Smooth muscle cell of the brain vasculature (primary cell): ENCODE measurements at places on chromosomes 5 and 9.
A peak's percentile ranks its signal among the peaks of the same experiment; 100 is the strongest.

DNA sequence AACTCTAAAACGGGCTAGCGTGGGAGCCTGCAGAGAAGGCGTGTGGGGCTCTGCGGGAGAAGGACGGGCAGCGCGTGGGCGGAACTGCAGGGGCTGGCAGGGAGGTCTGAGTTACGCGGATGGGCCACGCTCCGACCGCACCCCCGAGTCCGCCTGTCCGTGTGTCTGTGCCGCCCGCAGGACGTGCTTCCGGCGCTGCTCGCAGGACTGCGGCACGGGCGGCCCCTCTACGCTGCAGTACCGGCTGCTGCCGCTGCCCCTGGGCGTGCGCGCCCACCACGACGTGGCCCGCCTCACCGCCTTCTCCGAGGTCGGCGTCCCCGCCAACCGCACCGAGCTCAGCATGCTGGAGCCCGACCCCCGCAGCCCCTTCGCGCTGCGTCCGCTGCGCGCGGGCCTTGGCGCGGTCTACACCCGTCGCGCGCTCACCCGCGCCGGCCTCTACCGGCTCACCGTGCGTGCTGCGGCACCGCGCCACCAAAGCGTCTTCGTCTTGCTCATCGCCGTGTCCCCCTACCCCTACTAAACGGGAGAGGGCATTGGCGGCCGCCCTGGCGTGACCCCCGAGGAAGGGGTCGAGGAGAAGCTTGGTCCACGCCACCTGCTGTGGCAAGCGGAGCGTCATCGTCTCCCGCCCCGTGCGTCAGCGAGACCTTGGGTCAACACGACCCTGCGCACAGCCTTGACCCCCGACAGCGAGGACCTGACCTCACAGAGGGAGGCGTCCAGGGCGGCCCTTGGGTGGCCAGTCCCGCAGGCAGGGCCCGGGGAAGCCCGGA lies 11.4 kb upstream of the ASS1 start:
- DNase-seq: no peak

- DNase-seq: peak; percentile 23
Observed at GRCh38 chr9:101601904-101602765, 7.4 kb upstream of the PPP3R2 start.

DNA sequence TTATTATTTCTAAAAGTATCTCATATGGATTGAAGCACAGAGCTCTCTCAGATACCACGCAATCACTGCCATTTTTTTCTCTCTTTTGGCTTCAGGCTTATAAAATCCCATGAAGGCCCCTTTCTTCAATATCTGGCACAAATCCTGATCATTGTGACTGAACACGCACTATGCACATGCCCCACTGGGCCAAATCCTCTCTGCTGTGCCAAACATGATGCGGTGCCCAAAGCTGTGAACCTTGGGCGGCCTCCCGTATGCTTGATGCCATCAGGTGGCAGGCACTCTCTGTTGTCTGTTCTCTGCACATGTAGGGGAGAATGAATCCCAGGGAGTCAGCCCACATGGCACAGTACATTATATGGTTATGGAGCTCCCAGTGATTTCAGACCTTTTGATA lies 375.0 kb upstream of the RGMB start:
- no peak for DNase-seq

- DNase-seq: no peak
Observed at GRCh38 chr9:105047742-105048041, 119.7 kb upstream of the ABCA1 start.

DNA sequence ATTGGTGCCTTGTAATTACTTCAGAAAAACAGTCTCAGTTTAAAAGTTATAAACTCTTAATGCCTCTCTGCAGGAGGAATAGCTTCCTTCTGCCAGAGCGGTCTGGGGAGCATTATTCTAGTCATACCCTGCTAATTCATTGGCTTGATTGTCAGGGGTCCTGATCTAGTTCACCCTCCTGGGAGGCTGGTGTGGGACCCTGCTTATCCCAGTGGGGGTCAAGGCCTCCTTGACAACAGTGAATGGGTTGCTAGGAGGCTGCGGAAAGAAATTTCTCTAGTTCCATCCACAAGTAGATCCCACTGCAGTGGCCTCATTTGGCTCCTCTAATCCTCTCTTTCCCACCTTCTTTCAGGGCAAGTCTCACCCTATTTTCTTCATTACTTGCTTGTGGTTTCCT lies 105.7 kb downstream of the TMC1 start:
- DNase-seq: no peak

- peak; percentile 73 for DNase-seq
Observed at GRCh38 chr5:154087260-154087659, 48.5 kb downstream of the MFAP3 start.

DNA sequence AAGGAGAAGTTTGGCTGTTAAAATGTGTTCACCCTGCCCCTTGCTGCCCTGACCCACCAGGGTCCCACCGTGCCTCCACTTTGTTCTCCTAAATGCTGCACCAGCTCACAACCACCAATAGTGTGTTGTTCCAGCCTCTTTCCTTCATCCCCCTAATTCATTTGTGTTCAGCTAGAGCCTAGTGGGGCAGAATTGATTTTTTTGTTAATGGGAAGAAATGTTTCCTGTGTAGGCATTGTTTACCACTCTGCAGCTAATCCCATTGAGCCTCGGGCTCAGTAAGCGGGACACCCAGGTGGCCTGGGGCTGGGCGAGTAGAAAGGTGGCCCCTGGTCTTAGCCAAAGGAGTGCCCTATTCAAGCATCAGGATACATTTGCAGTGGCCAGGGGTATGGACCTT lies 127.6 kb downstream of the MVB12B start:
- no peak for DNase-seq

GRCh38 chr5:16931334-16932110 lies 4.6 kb downstream of the MYO10 start:
- no peak for DNase-seq

DNA sequence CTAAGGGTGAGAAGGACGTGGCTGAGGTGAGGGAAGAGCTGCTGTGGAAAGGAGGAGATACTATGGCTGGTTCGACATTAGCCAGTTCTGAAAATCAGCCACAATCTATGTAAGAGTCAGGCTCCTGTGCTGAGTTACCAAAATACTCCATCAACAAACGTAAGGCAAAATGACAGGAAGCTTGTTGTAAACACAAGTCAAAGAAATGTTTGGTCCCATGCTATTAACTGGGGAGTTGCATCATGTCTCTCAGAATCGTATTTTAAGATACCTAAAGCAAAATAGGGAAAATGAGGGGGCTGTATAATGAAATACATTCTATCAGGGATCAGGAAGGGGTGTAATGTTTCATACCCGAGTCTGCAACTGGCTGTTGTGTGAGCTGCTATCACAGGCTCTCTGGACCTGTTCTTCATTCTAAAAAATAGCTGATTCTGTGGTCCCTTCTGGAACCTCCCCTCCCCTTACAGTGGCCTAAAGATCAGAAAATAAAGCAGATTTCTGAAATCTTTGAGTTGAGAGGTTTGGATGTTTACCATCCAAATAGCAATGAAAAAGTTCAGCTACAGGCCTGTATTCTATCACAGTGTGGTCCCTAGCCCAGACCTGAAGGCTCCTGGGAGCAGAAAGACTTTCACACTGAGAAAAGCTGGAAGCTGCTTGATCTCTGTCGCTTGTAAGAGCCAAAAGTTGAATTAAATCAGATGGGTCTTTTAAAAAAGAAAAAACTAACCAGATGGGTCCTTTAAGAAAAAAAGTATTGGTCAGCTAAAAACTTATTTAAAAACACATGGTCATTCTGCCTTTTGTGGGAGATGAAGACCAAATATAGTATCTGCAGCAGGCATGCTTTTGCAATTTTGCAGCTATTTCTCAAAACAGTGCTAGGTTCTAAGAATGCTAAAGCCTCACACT lies 97.8 kb upstream of the SMC5 start:
- no peak for DNase-seq

GRCh38 chr5:132293066-132293991 lies 865 bp upstream of the SLC22A4 start:
- peak; percentile 70 for DNase-seq

GRCh38 chr5:39171647-39172046 lies 47.7 kb downstream of the FYB1 start:
- no peak for DNase-seq

DNA sequence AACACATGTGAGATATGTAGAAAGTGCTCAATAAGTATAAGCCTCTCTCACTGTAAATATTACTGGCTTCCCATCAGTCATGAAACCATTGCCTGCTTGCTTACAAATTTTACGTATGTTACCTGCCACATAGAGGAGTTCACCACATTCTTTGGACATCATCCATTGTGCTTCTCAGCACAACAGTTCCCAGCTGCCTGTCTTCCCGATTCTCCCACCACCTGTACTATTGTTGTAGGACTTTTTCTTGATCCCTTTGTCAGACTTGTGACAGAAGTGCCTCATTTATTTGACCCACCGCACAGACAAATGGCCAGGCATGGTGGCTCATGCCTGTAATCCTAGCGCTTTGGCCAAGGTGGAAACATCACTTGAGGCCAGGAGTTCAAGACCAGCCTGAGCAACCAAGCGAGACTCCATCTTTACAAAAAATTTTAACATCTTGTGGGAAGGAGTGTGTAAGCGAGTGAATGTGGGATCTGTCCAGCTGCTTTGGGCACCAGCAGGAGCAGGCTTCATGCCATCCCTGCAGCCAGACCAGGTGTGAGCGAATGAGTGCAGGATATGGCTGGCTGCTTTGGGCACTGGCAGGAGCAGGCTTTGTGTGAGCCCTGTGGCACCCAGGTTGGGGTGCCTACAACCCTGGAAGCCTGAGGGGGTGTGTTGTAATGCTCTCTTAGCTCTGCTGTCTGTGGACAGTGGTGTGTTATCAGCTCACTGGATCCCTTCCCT lies 139.9 kb upstream of the ELL2 start:
- no peak for DNase-seq

DNA sequence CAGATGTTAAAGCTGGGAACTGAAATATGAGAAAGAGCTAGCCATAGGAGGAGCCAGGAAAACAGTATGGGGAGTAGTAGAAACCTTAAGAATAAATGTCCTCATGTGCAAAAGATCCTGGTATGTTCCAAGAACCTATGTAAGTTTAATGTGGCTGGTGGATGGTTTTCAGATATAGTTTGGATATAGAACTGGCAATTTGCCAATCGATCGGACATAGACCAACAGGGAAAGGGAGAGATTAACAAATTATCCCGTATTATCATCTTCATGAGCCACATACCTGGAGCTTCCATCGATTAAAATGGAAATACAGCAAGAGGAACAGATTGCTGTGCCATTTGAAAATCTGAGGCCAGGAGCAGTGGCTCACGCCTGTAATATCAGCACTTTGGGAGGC lies 388.7 kb downstream of the PRELID2 start:
- no peak for DNase-seq

DNA sequence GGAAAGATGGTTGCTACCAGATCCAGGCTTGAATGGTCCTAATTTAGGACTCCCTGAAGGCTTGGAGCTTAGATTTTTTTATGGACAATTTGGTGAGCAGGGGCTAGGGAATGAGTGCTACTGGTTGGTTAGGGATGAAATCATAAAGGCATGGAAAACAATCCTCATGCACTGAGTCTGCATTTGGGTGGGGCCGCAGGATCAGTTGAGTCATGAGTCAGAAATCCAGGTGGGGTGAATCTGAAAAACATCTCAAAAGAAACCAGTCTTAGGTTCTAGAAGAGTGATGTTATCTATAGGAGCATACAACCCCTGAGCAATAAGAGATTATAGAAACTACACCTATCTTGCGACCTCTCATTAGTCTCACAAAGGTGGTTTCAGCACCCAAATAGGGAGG lies 300.0 kb downstream of the KIF4B start:
- DNase-seq: no peak

GRCh38 chr9:120438836-120439546 lies 141.0 kb downstream of the CDK5RAP2 start:
- no peak for DNase-seq

DNA sequence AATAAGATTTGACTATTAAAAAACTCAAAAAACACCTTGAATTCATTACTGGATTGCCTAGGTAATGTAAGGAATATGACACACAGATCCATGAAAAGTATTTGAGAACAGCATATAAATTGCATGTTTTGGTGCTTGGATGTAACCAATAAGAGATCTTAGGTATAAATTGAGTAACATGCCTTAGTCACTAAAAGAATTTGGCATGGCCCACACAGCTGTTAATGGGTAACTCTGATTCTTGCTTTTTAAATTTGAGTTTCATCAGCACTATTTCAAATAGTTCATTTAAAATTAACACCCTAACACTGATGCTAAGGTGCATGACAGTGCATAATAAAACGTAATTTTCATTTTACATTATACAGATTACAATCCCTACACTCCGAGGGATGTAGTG lies 779.3 kb upstream of the WWC1 start:
- DNase-seq: no peak

DNA sequence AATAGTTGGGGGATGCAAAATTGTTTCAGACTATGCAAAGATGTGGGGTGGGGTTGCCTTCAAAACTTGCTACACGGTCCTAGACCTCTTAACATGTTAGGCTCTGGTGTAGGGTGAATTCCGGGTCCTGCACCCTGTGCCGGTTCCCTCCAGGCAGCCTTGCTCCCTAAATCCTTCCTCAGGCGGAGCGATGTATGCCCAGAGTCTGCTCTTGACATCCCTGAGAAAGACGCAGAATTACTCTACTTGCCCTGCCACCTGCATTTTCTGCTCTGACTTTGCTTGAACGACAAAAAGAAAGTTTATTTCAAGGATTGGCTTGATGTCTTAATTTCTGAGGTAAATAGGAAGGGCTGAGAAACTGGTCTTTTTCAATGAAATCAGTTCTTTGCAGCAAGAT lies 691 bp downstream of the THBS4 start:
- no peak for DNase-seq

DNA sequence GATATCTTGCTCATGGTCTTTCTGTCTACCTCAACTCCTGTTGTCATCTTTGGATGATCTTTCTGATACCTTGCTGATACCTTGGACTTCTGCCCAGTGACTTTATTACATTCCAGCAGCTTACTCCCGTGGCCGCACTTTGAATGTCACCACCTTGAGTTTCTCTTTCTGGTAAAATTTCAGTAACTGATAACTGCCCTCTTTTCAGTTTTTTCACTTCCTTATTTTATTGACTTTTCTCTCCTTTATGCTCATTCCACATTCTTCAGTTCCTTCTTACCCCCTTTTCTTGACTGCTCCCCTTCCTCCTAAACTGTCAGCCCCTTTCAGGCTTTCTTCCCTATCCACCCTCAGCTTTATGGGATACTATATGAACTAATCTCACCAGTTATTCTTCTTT lies 7.0 kb upstream of the FBXO4 start:
- no peak for DNase-seq

GRCh38 chr9:80062567-80062966 lies 490.8 kb downstream of the TLE4 start:
- no peak for DNase-seq

DNA sequence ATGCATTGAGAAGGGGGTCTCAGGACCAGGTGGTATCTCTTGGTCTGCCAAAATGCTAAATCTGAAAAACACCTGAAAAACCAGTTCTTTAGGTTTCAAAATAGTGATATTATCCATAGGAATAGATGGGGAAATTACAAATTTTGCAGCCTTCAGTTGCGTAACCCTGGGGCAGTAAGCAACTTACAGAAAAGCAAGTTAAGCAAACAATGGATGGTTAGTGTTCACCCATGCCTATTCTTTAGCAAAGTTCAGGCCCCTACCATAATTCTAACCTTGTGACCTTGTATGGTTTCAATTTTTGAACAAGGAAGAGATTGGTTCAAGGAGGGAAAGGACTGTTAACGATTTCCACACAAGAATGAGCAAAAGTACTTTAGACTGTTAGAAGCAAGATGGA lies 24.5 kb downstream of the GLRX start:
- no peak for DNase-seq
